Stimulated activated CD4-positive, alpha-beta T cell treated with anti-CD3 and anti-CD28 coated beads, Interleukin-4, amount 100 ng/mL, for 48 hours (primary cell): ENCODE measurements at places on chromosomes 1 and 21.

- DNase-seq = no peak
Observed at GRCh38 chr1:58748666-58749065, 35.2 kb downstream of the JUN start.

GRCh38 chr1:20075345-20075744, 5.4 kb downstream of the PLA2G5 start:
- no peak for DNase-seq

DNA sequence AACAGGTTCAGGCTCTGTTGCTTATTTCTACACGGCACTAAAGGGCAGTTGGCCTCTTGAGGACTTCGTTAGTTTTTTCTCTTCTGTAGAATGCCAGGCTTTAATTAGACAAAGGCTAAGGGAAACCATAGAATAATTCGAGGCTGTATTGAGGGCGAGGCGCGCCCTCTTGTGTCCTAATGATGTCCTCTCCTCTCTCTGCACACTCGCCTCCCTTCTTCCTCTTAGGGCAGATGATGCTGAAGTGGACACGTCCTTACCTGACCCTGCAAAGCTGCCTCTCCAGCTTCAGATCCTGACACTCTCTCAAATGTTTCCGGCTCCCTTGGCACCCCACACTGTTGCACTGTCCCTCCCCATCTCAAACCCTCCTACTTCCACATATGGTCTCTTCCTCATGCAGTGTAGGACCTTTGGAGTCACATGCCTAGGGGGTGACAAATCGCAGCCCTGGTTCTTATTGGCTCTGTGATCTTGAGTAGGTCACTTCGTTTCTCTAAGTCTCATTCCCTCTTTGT, 1.9 kb upstream of the ZSCAN20 start:
- DNase-seq = peak; percentile 45

DNA sequence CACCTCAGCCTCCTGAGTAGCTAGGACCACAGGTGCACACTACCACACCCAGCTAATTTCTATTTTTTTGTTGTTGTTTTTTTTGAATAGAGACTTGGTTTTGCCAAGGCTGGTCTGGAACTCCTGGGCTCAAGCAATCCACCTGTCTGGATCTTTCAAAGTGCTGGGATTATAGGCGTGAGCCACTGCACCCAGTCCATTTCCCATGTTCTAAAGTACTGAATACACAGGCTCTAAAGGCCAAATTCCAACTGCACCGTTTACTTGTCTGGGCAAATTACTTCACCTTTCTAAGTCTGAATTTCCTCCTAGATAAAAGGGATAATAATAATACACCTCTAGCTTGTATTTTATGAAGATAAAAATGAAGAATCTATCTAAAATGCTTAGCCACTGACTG, 39.6 kb downstream of the FRRS1 start:
- no peak for DNase-seq

DNA sequence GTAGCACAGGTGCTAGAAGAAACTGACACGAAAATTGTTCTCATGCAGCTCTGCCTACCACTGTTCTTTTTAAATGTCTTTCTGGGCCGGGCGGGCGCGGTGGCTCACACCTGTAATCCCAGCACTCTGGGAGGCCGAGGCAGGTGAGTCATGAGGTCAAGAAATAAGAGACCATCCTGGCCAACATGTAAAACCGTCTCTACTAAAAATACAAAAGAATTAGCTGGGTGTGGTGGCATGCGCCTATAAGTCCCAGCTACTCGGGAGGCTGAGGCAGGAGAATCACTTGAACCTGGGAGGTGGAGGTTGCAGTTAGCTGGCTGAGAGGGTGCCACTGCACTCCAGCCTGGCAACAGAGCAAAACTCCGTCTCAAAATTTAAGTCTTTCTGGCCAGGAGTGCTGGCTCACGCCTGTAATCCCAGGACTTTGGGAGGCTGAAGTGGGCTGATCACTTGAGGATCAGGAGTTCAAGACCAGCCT, 947 bp upstream of the RIT1 start:
- DNase-seq = no peak

DNA sequence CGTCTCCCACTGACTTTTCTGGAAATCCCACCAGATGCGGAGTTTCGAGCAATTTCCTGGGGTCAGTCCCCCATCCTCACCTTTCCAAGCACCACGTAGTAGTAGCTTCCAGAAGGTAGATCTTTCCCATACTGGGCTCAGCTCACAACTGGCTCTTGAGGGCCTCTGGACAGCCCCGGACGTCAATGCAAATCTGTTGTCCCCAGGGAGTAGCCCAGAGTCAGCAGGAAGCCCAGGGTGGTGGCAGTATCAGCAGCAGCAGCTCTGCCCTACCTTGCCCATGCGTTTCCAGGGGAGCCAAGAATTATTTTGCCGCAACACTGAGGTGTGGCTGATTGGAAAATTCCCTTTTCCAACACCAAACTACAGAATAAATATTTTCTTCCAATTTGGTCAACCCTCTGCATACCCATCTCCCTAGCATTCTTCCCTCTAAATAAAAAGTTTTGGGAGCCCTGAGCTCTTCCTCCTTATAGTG, 70.3 kb downstream of the CD46 start:
- no peak for DNase-seq

- DNase-seq = no peak
Observed at GRCh38 chr1:226741009-226741408, 1.9 kb upstream of the ITPKB start.

DNA sequence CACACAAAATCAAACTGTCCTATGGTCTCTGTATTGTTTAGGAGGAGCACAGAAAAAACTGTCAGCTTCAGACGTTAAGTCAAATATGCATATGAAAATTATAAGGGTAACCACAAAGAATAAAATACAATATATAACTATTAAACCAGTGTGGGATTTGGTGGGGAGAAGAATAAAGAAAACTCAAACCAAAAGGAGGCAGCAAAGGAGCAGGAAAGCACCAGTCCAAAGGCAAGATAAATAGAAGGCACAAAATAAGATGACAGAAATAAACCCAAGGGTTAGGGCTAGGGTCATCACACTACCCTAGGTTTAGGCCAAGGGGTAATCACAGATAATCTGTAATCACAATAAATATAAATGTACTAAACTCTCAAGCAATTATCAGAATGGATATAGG, 32.8 kb downstream of the DLGAP3 start:
- DNase-seq = no peak

DNA sequence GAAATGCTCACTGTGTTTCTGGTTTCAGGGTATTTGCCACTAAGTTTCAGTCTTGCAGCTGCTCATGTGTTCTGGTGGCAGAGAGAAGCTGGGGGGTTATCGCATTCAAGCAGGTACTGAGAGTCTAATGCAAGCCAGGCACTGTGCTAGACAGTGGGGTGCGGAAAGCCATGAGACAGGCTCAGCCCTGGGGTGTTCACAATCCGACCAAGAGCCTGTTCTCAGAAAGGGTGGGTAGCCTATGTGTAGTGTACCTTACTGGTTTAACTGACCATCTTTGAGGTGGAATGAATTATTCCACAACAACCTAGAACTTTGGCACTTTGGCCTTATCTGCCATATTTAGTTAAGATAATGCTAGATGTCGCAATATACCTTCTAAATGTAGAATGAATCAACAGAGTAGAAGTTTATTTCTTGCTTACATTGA, 55.3 kb upstream of the ROR1 start:
- no peak for DNase-seq

DNA sequence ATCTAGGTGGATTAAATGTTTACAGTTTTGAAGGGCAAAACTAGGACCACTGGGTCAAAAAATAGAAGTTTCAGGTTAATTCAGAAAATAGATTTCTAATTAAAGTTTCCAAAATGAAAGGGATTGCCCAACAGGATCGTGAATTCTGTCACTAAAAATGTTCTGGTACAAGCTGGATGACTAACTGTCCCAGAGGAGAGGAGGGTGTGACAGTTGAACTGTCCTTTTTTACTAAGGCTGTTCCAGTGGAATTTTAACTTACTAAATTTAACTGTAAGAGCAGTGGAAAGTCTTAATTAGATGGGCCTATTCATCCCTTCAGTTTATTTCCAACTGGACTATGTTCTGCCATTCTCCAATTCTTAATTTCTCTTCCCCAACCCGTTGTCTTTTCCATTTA, 7.2 kb downstream of the SNX7 start:
- DNase-seq = no peak

DNA sequence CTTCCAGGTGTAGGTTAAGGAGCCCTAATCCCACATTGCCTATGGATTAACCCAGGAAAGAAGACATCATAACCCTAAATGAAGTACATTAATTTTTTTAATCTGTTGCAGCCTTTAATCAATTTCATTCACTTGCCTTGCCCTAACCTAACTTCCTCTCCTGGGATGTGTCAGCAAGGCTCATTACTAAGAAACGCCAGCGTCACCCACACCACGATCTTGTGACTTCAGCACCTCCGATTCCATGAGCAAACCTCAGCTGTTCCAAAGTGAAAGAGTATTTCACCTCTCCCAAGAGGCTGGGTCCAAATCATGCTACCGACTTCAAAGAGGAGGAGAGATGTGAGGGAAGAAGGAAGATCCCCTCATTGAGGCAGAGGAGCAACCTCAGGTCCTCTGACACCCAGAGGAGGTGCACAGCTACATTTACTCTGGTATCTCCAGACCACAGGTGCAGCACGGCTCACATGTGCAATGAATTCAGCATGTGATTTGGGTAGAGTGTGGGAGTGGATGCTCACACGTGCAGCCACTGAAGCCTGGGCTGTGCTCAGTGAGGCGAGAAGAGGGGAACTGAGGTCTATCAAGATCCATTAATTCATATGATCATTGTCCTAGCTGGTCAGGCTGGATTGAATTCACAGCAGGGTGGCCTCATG, 134.1 kb downstream of the SLC30A10 start:
- no peak for DNase-seq
